ENCODE measurements at places on chromosomes 7 and 10.
A peak's percentile ranks its signal among the peaks of the same experiment; 100 is the strongest.

GRCh38 chr10:116355341-116355740 lies 31.1 kb downstream of the CCDC172 start:
- H3K27ac ChIP-seq, result no peak overlapping the region
- no peaks in the 10 kb centered on the region for H3K36me3 ChIP-seq
- DNase-seq, result no peak

- no peaks in the 10 kb centered on the region for H3K4me1 ChIP-seq
- no peak overlapping the region for H3K4me3 ChIP-seq
- no peaks in the 10 kb centered on the region for H3K36me3 ChIP-seq
- H3K27me3 ChIP-seq, result no peaks in the 10 kb centered on the region
- DNase-seq, result no peak
Measured at GRCh38 chr7:33815336-33815735, 90.0 kb upstream of the BMPER start.

- no peak overlapping the region for H3K27ac ChIP-seq
- no peaks in the 10 kb centered on the region for H3K36me3 ChIP-seq
- no peak for DNase-seq
Measured at GRCh38 chr10:43978936-43979335, 330.3 kb upstream of the ZNF32 start.

DNA sequence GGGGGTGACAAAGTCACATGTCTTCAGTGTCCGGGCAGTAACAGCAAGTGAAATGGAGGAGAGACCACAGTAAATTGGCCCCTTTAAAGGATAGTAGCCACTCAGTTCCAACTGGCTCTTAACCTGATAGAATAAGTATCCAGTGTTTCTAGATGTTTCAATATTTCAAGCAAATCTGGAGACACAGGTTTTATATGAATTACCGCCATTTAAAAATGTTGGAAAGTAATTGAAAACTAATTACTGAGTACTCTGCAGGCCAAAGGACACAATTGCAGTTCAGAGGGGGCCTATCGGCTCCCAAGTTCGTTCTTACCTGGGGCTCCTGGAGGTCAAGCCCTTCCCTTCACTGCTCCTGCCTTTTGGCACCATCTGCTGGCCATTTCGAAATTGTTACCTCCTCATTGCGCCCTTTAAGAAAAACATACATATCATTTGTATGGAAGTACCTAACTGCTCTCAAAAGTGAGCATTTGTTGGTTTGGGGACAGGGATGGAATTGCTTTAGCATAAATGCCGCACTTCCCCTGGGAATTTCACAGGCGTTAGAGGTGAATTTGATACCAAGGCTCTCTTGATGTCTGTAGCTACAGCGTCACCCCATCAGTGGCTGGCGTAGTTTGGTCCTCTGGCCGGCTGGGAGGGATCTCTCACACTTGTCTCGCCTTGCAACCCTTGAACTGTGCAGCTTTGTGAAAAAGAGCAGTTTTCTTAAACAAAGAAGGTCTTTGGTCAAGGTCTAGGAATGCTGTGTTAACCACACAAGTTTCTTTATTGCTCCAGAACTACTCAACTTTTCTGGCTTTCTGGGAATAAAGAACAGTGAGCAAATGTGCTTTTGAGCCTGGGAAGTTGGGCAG lies 220.0 kb downstream of the ARHGAP21 start:
- no peaks in the 10 kb centered on the region for H3K4me1 ChIP-seq
- H3K27ac ChIP-seq, result no peak overlapping the region
- H3K4me3 ChIP-seq, result no peak overlapping the region
- DNase-seq, result peak; percentile 51

DNA sequence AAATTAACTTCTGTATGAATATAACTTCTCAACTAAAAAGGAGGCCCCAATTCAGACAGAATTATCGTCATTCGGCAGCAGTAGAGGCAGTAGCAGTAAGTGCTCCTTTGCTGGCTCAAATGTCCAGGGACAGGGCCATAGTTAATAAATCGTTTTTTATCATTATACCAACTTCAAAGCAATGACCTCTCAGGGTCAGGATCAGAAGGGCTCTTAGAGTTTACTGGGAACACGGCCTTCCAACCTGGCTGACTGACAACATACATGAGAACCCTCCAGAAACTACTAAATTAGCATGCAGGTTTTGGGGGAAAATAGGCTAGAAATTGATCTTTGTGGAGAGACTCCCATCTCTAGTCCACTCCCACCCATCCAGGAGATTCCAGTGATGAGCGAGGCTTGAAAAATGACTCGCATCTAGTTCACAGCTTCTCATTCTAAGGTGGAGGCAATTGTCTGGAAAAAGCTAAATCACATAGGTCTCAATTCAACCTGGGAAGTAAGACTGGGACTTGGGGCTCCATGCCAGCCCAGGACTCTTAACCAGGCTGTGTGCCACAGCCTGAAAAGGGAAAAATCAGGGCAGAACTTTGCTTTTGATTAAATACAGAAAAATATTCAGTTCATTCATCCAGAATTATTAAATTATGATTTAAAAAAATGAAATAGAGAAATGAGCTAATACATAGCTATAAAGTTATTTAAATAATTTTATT lies 84.6 kb downstream of the ABLIM1 start:
- H3K4me1 ChIP-seq, result no peaks in the 10 kb centered on the region
- DNase-seq, result no peak
- H3K27me3 ChIP-seq, result no peaks in the 10 kb centered on the region
- peaks cover 3% of the 10 kb centered on the region for H3K36me3 ChIP-seq
- no peak overlapping the region for H3K27ac ChIP-seq
- H3K4me3 ChIP-seq, result no peak overlapping the region

- H3K27me3 ChIP-seq, result no peaks in the 10 kb centered on the region
- H3K4me1 ChIP-seq, result peaks cover 54% of the 10 kb centered on the region
- H3K36me3 ChIP-seq, result peaks cover 25% of the 10 kb centered on the region
- no peak overlapping the region for H3K4me3 ChIP-seq
- H3K27ac ChIP-seq, result no peak overlapping the region
Measured at GRCh38 chr7:50272808-50273207, 31.7 kb upstream of the IKZF1 start.

- peaks cover 45% of the 10 kb centered on the region for H3K27me3 ChIP-seq
- no peak for DNase-seq
- peak within 1 kb of the TSS; percentile 28 for H3K4me3 ChIP-seq
Measured at GRCh38 chr7:137846827-137847567, at the start of gene DGKI. DGKI (minus strand) TSS chr7:137846974.

DNA sequence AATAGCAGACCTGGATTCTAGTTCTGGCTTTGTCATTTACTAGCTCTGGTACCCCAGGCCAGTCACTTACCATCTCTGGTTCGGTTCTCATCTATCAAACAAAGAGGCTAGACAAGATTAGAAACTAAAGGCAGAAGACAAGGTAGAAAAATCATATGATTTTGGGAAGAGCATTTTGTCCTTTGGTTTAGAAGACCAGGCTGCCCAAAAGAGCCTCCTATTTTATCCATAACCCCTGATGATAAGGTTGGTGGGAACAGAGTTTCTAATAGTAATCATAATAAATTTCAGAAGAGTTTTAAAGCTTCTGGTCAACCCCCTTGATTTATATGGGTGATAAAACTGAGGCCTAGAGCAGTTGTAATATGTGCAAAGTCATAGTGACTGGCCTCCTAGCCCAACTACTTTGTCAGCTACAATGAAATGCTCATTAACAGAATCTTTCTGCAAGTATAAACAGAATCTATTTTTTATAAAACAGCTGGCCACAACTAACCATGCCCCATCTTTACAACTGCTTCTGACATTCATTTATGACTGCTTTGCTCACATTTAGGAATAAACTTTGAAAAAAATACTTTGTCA lies 23.4 kb downstream of the COX15 start:
- no peak overlapping the region for H3K27ac ChIP-seq
- peaks cover 26% of the 10 kb centered on the region for H3K36me3 ChIP-seq
- no peaks in the 10 kb centered on the region for H3K27me3 ChIP-seq
- H3K4me3 ChIP-seq, result no peak overlapping the region

DNA sequence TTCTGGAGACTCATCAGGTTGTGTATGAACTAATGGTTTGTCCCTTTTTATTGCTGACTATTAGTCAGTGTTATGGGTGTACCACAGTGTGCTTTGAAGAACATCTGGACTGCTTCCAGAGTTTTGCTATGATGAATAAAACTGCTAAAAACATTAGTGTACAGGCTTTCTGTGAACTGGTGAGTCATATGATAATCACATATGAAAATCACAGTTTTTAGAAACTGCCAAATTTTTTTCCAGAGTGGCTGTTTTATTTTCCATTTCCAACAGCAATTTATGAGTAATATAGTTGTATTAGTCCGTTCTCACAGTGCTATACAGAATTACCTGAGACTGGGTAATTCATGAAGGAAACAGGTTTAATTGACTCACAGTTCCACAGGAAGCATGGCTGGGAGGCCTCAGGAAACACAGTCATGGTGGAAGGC lies 281.2 kb upstream of the VSTM2A start:
- no peaks in the 10 kb centered on the region for H3K36me3 ChIP-seq
- H3K27ac ChIP-seq, result no peak overlapping the region
- no peaks in the 10 kb centered on the region for H3K27me3 ChIP-seq

- H3K4me1 ChIP-seq, result no peaks in the 10 kb centered on the region
- H3K36me3 ChIP-seq, result peaks cover 7% of the 10 kb centered on the region
- H3K27ac ChIP-seq, result no peak overlapping the region
Measured at GRCh38 chr10:790821-791551, 101.5 kb upstream of the DIP2C start.

- DNase-seq, result peak; percentile 26
- H3K27me3 ChIP-seq, result no peaks in the 10 kb centered on the region
- H3K36me3 ChIP-seq, result no peaks in the 10 kb centered on the region
- peak overlapping the region; percentile 74 for H3K4me3 ChIP-seq
- peak overlapping the region; percentile 84 for H3K27ac ChIP-seq
Measured at GRCh38 chr7:29091715-29092114, 54.6 kb downstream of the CPVL start.

DNA sequence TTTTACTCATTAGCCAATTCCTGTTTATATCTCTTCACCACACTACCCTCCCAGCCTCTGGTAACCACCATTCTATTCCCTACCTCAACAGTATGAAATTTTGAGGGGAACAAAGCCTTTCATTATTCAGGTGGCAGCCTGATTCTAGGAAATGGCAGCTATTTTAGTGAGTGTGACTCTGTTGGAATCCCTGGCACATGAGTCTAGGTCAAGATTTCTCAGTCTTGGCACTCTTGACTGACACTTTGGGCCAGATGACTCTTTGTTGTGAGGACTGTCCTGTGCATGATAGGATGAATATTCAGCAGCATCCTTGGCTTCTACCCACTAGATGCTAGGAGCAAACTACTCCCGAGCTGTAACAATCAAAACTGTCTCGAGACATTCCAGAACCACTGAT lies 322.8 kb upstream of the PHYHIPL start:
- no peak overlapping the region for H3K4me3 ChIP-seq
- H3K27ac ChIP-seq, result no peak overlapping the region
- no peaks in the 10 kb centered on the region for H3K4me1 ChIP-seq

GRCh38 chr7:469563-469961 lies 50.1 kb downstream of the PDGFA start:
- peaks cover 6% of the 10 kb centered on the region for H3K36me3 ChIP-seq
- H3K4me1 ChIP-seq, result peaks cover 2% of the 10 kb centered on the region

GRCh38 chr10:76333796-76334195 lies 902.4 kb downstream of the LRMDA start:
- no peak overlapping the region for H3K4me3 ChIP-seq

GRCh38 chr7:157309988-157310668 lies 26.7 kb upstream of the DNAJB6 start:
- no peak overlapping the region for H3K27ac ChIP-seq
- H3K36me3 ChIP-seq, result no peaks in the 10 kb centered on the region
- no peak for DNase-seq
- H3K4me3 ChIP-seq, result no peak overlapping the region
- peaks cover 2% of the 10 kb centered on the region for H3K27me3 ChIP-seq

DNA sequence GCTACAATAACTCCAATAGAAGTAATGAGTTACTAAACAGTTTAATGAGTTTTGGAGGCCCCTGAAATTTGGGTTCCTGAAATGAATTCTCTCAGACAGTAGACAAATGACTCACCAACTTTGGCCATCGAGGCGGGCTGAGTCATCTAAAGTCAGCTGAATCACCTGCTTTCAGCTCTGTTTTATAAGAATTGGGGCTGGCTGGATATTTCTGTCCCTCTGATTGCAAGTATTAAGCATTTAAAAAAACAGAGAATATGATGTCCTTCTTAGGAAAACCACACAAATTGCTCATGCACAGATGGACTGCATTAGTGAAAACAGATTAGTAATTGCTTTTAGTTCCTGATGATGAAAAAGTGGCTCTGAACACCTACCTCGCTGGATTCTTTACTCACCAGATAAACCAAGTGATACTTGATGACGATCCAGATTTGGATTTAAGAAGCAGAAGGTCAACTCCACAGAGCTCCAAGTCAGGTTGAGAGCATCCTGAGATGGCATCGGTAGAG lies 59.1 kb downstream of the ZNF365 start:
- H3K27ac ChIP-seq, result no peak overlapping the region
- peaks cover 6% of the 10 kb centered on the region for H3K27me3 ChIP-seq
- H3K36me3 ChIP-seq, result no peaks in the 10 kb centered on the region

DNA sequence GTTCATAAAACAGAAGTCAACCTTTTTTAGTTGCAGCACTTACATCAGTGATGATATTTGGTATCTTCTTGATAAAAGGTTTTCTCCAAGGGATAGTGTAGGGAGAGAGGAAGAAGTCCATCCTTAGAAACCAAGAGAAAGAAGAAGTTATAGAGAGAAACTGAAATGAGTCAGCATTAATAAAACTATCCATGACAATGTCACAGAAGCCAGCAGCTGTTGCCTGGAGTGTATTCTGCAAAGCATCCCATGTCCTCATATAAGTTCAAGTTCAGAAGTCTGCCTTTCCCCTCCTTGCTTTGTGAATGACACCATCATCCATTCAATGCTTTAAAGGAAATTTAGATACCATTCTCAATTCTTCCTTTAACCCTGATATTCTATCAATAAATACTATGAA lies 14.4 kb upstream of the COL1A2 start:
- no peak for DNase-seq
- no peak overlapping the region for H3K27ac ChIP-seq
- no peaks in the 10 kb centered on the region for H3K36me3 ChIP-seq
- H3K4me3 ChIP-seq, result no peak overlapping the region
- H3K4me1 ChIP-seq, result no peaks in the 10 kb centered on the region

DNA sequence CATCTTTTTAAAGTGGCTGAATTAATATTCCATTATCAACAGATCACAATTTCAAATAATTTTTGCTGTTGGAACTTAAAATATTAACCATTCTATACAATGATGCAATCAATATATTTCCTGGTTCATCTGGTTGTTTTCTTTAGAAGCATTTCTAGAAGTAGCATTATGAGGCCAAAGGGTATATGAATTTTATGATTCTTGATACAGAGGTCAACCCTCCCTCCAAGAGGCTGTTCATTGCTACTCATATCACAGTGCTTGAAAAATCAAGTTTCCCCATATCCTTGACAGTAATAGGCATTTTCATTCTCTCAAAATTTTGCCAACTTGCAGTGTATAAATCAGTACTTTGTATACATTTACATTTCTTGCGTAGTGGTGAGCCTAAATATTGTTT lies 312.6 kb downstream of the BMPER start:
- H3K36me3 ChIP-seq, result no peaks in the 10 kb centered on the region
- H3K27ac ChIP-seq, result no peak overlapping the region

DNA sequence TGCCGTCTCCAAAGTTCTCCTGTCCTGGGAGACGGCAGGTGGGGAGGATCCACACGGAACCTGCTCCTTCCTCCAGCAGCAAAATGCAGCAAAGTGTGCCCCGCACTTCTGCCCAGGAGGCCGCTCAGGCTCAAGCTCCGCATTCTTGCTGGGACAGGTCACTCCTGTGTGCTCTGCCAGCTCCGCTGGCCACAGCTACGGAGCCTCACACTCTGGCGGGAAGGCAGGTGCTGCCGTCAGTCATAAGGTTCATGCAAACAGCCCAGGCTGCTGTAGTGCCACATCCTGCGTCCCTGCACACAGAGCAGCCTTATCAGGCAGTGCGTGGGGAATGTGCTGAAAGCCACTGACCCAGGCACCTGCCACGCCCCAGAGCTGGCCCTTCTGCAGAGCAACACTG lies 22.4 kb downstream of the ADGRA1 start:
- peaks cover under 1% of the 10 kb centered on the region for H3K27me3 ChIP-seq
- H3K27ac ChIP-seq, result no peak overlapping the region
- H3K4me1 ChIP-seq, result no peaks in the 10 kb centered on the region
- DNase-seq, result no peak
- no peak overlapping the region for H3K4me3 ChIP-seq
- no peaks in the 10 kb centered on the region for H3K36me3 ChIP-seq

Measured in activated CD4-positive, alpha-beta memory T cell treated with anti-CD3 and anti-CD28 coated beads, Interleukin-2, amount 10 ng/mL, durations not matched to agents 7 days and 5 days (primary cell).